ENCODE measurements at places on chromosomes 3 and 15. TPM values are rescaled to one million over a fixed set of nuclear protein-coding genes. Genes with fewer than 3 reads are reported as not detected.
A peak's percentile ranks its signal among the peaks of the same experiment; 100 is the strongest.

DNA sequence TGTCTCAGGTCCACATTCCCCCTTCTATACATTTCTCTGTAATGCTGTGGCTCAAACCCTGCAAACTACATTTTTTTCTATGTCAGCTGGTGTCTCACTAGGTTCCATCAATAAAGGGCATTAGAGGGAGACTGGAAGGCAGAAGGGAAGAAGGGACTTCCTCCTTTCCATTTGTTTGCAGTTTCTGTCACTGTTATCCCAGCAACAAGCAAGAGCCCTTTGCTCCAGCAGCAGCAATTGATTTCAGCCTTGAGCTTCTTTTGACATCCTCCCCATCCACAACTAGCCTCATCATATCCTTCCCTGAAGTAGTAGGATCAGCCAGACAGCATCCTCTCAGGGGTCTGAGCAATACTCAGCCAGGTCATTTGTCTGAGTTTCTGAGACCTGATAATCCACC is 5.3 kb upstream of the NCK1 start:
- peaks cover 10% of the 10 kb centered on the region for H3K4me1 ChIP-seq
- H3K27ac ChIP-seq: no peak overlapping the region
- no peak overlapping the region for H3K4me3 ChIP-seq
- no peaks in the 10 kb centered on the region for H3K27me3 ChIP-seq

DNA sequence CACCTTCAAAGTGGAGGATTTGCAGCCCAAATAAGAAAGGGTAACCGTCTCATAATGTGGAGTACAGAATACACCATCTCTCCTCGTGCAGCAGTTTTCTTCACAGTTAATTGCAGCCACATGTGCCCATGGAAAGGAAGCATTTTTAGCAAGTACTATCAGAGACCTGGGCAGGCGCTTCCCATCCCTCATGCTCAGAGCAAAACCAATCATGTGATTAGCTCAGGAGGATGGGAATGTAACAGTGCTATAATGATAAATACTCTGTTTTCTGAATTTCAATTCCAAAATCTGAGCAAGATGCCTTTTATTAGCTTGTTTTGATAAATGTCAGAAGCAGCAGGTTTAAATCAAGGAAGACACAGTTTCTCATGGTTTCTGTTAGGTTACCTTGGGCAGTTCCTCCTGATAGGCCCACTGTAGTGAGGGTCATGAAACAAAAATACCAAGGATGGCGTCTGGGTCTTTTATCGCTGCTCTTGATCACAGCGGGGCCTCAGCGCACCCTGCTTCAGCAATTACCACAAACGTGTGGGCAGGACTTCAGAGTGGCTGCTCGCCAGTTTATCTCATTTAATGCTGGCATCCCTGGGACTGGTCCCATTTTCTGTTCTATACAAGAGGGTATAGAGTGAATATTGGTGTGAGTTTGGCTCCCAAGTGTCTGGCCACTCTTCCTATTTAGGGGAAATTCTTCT is 92.6 kb upstream of the VGLL4 start:
- DNase-seq: no peak
- H3K27ac ChIP-seq: no peak overlapping the region
- H3K4me1 ChIP-seq: no peaks in the 10 kb centered on the region
- H3K36me3 ChIP-seq: no peaks in the 10 kb centered on the region
- no peak overlapping the region for H3K4me3 ChIP-seq

- no peak for DNase-seq
- no peaks in the 10 kb centered on the region for H3K36me3 ChIP-seq
- no peak overlapping the region for H3K4me3 ChIP-seq
- H3K4me1 ChIP-seq: no peaks in the 10 kb centered on the region
These were observed 57.6 kb upstream of the MEX3B start for GRCh38 chr15:82103468-82103867.

DNA sequence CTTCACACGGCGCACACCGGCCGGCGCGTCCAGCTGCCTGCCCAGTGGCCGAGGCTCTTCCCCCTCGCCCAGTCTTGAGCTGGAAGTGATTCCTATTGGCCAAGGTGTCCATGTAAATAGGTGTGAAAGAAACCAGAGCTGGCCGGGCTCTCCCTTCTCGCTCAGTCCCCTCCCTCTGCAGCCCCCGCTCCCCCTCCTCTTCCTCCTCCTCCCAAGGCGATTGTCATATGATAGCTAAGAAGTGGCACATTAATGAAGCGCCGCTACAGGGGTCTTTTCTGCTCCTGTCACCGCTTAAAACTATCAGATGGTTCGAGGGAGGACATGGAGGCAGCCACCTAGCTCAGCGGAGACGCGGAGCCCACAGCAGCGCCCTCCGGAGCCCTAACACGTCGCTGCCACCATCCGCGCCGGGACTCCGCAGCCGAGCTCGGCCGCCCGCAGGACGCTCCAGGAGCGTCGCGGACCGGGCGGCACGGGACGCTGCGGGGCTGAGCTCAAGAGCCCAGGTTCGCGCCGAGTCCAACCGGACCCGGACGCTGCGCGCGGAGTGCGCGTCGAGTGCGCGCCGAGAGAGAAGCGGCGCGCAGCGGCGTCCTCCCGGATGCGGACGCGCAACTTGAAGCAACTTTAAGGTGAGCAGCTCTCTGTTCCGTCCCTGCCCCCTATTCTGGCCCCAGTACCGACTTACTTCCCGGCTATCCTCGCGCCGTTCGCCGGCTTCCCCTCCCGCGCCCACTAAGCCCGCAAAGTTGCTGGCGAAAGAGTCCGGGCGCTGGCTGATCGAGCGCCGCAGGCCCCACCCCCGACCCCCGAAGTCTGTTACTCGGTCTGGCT is at the start of gene FOXB1:
TSS of gene FOXB1 (plus strand) at position 303 of the 837 bp plus-strand sequence. CDS start 653 bp downstream, outside the sequence.
- peaks cover 45% of the 10 kb centered on the region for H3K4me1 ChIP-seq
- peaks cover 42% of the 10 kb centered on the region for H3K27me3 ChIP-seq
- peak within 1 kb of the TSS; percentile 61 for H3K4me3 ChIP-seq
- DNase-seq: no peak
- H3K27ac ChIP-seq: no peak within 1 kb of the TSS

DNA sequence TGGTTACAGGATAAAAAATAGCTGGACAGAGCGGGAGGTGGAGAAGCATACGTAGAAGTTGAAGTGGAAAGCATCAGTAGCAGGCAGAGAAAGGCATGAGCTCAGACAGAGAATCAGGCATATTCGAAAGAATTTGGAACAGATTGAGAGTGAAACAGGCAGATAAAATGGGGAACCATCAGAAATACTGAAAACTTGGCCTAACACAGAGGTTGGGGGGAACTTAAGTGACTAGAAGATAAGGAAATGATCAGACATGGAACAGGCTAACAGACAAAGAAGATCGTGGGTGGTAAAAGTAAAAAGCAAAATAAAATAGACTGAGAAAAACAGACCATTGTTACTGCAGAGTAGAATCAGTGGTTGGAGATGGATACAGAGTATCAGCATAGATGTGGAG is 32.9 kb downstream of the GTF2E1 start:
- no peaks in the 10 kb centered on the region for H3K27me3 ChIP-seq
- H3K4me1 ChIP-seq: no peaks in the 10 kb centered on the region
- peaks cover 75% of the 10 kb centered on the region for H3K36me3 ChIP-seq
- no peak overlapping the region for H3K27ac ChIP-seq
- no peak overlapping the region for H3K4me3 ChIP-seq

DNA sequence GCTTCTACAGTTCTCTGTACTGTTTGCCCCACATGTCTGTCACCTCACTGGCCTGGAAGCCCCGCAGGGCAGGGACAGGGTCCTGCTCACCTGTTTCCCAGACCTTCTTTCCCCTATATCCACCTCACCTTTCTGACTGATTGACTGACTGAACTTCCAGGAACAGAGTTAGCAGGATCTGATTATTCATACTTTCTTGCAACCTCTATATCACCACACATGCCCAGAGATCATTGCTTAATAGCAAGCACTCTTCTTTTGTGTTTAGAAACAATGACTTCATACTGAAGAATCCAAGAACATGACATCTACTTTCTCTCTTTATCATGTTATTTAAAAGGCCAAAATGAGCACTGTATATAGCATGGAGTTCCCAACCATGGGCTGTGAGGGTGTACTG is 18.0 kb upstream of the CLEC3B start:
- no peak for DNase-seq
- H3K27ac ChIP-seq: no peak overlapping the region
- peaks cover 74% of the 10 kb centered on the region for H3K36me3 ChIP-seq
- H3K27me3 ChIP-seq: no peaks in the 10 kb centered on the region

Gene PARP14
- total RNA-seq: 16.8 TPM

Gene CCRL2
- total RNA-seq: not detected

DNA sequence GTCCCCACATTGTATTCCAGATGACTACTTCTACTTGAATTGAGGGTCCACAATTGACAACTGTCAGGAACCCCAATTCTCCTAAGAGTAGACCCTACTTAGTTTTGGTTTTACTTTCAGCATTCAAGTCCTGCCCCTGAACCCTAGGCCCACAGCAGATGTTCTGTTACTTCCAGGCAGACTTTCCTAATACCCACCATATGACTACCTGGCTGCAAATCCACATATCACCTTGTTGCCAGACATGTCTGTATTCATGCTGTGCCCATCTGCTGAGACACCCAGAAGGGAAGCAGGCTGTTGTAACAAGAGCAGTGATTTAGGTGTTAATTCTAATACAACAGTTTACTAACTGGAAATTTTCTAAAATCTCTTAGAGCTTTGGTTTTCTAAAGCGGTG is 235.1 kb upstream of the CCDC54 start:
- no peak for DNase-seq
- no peaks in the 10 kb centered on the region for H3K4me1 ChIP-seq
- H3K4me3 ChIP-seq: no peak overlapping the region
- H3K36me3 ChIP-seq: no peaks in the 10 kb centered on the region

DNA sequence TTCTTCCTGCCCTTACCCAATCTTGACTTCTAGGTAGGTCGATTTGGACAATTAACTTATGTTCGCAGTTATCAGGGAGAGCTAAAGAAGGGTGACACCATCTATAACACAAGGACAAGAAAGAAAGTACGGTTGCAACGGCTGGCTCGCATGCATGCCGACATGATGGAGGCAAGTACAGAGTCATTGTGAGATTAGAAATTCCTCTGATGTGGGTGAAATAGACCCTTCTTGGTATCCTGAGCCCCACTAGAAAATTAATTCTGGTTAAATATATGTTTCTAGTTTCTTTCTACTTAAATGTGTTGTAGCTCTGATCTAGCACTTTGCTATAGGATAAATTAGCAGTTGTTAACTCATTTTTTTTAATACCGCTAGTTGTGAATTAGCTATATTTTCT is 13.6 kb downstream of the LXN start:
- H3K4me1 ChIP-seq: peaks cover 8% of the 10 kb centered on the region
- H3K27me3 ChIP-seq: no peaks in the 10 kb centered on the region
- H3K36me3 ChIP-seq: peaks cover 84% of the 10 kb centered on the region
- no peak for DNase-seq
- no peak overlapping the region for H3K4me3 ChIP-seq
